ENCODE measurements at places on chromosomes 3 and 15. TPM values are rescaled to one million over a fixed set of nuclear protein-coding genes. Genes with fewer than 3 reads are reported as not detected.

DNA sequence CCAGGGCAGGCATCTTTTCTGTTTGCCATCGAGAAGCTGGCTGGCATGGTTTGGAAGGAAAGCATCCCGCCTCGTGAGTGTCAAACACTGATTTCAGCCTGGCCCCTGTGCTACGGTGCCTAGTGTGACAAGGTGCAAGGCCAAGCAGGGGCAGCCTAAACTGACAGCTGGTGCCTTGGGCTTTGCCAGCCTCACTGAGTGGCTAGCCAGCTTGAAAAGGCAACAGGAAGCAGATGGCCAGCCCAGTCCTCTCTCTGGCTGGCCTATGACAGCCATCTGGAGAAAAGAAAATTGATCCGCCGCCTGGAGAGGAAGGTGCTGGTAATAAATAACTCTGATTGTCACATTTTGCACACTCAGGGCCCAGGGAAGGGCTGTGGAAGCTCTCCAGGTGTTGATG lies 52.2 kb downstream of the C3orf85 start:
- no peak for DNase-seq

- no peak for DNase-seq
Measured at GRCh38 chr15:39587096-39587721, 6.3 kb downstream of the THBS1 start.

Gene PATL2
- 0.33 TPM for polyA plus RNA-seq

- DNase-seq, result no peak
Measured at GRCh38 chr3:23152989-23153388, 50.1 kb upstream of the UBE2E2 start.

- DNase-seq, result no peak
Measured at GRCh38 chr3:182609575-182610156, 183.6 kb upstream of the ATP11B start.

Gene FETUB
- not detected for polyA plus RNA-seq

Gene TRH
- not detected for polyA plus RNA-seq

DNA sequence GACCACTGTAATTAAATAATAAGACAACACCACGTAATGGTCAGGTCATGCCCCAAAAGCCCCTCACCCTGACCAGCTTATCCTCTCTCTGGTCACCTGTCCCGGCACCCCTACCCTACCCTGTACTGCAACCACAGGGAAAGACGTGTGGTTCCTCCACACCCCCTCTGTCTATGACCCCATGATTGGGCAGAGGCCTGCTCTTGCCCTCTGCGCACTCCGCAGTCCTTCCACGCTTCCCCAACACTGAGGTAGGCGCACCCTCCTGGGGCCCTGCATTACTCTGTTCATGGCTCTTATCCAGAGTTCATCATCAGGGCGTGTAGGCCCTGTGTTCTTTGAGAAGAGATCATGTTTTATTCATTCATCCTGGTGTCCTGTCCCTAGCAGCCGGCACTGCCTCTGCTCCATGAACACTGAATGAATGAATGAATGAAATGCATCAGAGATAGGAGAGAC lies 33.8 kb downstream of the MGLL start:
- DNase-seq, result no peak

DNA sequence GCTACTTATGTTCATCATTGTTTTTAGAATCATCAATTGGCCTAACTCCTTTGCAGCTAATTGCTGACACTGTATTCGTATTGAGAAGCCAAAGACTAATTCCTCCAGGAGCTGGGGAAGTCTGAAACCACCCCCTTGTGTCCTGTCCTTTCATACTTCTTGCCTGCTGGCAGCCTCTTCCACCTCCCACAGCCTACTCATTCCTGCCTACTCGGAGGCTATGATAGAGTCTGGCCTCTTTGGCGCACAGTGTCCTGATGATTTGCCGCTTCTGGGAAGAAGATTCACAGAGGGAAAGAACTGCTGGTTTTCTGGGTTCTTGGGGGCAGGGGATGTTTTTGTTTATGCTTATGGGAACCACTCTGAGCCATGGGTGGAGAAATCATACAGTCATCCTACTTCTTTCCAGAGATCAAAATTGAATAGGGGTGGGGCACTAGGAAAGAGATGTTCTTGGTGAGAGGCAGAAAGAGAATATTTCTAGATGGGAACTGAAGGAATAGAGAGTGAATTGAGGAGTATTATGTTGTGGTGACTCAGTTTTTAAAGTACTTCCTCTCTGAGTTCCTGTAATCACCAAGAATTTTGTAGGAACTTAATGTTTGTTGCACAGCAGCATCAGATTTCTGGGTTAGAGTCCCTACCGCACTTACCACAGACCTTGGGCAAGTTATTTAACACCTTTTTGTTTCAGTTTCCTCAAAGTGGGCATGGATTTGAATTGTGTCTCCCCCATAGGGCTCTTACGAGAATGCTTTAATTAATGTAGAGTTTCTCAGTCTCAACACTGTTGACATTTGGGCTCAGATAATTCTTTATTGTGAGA lies 22.1 kb upstream of the SCAANT1 start:
- no peak for DNase-seq

DNA sequence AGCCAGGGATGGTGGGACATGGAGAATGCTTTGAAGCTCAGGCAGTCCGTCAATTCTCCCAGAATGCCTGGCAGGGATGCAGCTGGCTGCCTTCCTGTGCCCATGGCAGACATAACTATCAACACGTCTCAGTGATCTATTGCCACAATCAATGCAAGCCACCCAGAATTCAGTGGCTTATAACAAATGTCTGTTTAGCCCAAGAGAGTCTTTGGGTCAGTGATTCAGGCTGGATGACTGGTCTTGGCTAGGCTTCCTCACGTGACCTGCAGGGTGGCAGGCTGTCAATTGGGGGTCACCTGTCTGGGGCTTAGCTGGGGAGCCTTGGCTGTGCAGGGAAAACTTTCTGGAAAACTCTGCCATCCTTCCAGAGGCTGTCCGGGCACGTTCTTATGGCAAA lies 213.1 kb upstream of the LRRFIP2 start:
- no peak for DNase-seq

Measured in heart right ventricle (tissue), 16 donors.